WTC11 (cell line): ENCODE measurements at places on chromosomes 5 and 9. TPM values are rescaled to one million over a fixed set of nuclear protein-coding genes. Genes with fewer than 3 reads are reported as not detected.

BARHL1 gene
- 0.15 to 0.16 TPM in 2 of 3 replicates, not detected in the other for total RNA-seq

SLC45A2 gene
- not detected in 3 replicates for total RNA-seq

IRX2 gene
- 51.5 to 63.2 TPM (median 52.0 TPM) in 3 replicates for total RNA-seq

CCNI2 gene
- total RNA-seq = 1.1 to 1.7 TPM (median 1.6 TPM) in 3 replicates

ACER2 gene
- total RNA-seq = 8.1 to 9.5 TPM (median 8.8 TPM) in 3 replicates

- peaks cover 30% of the 10 kb centered on the region for H3K4me1 ChIP-seq
- H3K36me3 ChIP-seq = no peaks in the 10 kb centered on the region
- H3K27ac ChIP-seq = peak overlapping the region; percentile 49
- H3K27me3 ChIP-seq = no peaks in the 10 kb centered on the region
These were observed 84.0 kb downstream of the STK10 start for GRCh38 chr5:172104021-172104420.

- H3K4me1 ChIP-seq = peaks cover 24% of the 10 kb centered on the region
- H3K4me3 ChIP-seq = no peak overlapping the region
- H3K36me3 ChIP-seq = peaks cover 13% of the 10 kb centered on the region
- H3K27ac ChIP-seq = no peak overlapping the region
- peaks cover 6% of the 10 kb centered on the region; the same call in 1 of the 2 replicates for H3K27me3 ChIP-seq
These were observed 2.7 kb upstream of the PLGRKT start for GRCh38 chr9:5440426-5440825.

GRCh38 chr5:41856644-41857491 lies 13.4 kb downstream of the OXCT1 start:
- H3K4me3 ChIP-seq = no peak overlapping the region
- no peaks in the 10 kb centered on the region for H3K4me1 ChIP-seq
- no peak overlapping the region for H3K27ac ChIP-seq

DNA sequence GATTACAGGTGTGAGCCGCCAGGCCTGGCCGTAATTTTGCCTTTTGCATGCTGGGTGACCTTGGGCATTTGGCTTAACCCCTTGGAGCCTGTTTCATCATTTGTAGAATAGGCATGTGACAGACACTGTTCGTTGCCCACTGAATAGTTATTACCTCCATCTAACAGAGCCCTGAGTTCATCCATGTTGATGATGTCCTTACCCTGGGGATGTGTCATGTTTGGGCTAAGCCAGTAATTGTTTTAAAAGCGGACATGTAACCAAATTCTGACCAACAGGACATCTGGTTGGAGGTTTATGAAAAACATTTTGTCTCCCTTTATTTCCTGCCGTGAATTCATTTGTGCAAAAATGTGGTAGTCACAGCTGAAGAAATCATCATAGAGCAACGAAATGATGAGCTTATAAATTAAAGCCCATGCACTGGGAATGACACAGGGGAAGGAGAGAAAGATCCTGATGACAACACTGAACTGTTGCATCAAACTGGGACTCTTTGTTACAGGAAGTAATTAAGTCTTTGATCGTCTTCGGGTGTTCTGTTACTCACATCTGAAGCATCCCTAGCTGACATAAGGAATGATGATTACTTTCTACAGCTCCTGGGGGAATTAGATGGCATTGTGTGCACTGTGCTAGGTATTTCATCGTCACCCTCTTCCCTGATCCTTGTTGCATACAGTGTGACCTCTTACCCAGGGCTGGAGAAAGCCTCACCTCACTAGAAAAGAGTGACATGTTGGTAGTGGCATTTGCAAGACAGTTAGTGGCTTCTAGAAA lies 117.8 kb downstream of the FGF18 start:
- peaks cover 39% of the 10 kb centered on the region for H3K4me1 ChIP-seq
- peaks cover 6% of the 10 kb centered on the region; the same call in 1 of the 2 replicates for H3K27me3 ChIP-seq
- H3K4me3 ChIP-seq = no peak overlapping the region
- H3K36me3 ChIP-seq = no peaks in the 10 kb centered on the region
- H3K27ac ChIP-seq = no peak overlapping the region

DNA sequence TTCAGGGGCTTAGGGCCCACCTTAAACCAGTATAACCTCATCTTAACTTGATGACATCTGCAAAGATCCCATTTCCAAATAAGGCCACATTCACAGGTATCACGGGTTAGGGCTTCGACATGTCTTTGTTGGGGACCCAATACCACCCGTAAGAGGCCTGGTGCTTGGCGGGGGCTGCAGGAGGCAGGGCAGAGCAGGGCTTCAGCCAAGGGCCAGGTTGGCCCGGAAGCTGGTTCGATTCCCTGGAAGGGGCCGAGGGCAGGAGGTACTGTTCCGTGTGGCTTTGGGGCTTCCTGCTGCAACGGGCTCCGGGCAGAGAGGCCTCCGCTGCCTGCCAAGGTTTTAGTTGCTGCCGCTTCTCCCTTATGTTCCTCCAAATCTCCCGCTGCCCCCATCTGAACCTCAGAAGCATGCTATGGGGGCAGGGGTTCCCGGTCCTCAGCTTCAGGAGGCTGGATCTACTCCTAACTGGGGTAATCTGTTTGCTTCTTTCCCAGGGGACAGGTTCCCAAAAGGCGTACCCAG lies 29.8 kb downstream of the MED10 start:
- no peak for DNase-seq
- H3K27me3 ChIP-seq = peaks cover 4% of the 10 kb centered on the region
- no peaks in the 10 kb centered on the region for H3K36me3 ChIP-seq
- no peak overlapping the region for H3K27ac ChIP-seq
- H3K4me3 ChIP-seq = no peak overlapping the region
- H3K4me1 ChIP-seq = no peaks in the 10 kb centered on the region

DNA sequence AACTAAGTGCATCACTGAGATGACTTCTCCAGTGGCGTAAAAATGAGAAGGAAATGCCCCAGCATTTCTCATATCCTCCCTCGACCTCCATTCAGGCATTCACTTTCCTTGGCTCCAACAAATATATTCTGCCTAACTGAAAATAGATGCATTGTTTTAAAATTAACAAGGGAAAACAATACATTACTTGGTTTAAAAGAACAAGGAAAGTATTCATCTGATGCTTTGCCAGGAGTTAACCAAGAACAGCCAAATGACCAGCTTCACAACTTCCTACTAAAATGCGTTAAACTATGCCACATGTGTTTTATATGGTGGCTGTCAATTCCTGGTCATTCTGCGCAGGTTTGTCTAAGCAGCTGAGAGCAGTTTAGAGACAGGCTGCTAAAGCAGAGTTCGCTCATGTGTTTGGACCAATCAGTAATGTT lies 121.4 kb downstream of the GNAQ start:
- no peak overlapping the region for H3K27ac ChIP-seq
- H3K4me1 ChIP-seq = peaks cover 14% of the 10 kb centered on the region
- H3K27me3 ChIP-seq = no peaks in the 10 kb centered on the region
- peaks cover 3% of the 10 kb centered on the region; the same call in 1 of the 2 replicates for H3K36me3 ChIP-seq

GRCh38 chr5:54309691-54310432 lies 511 bp downstream of the ARL15 start:
- H3K27ac ChIP-seq = peak overlapping the region; percentile 93
- H3K36me3 ChIP-seq = no peaks in the 10 kb centered on the region
- peaks cover 20% of the 10 kb centered on the region for H3K27me3 ChIP-seq
- peaks cover 39% of the 10 kb centered on the region for H3K4me1 ChIP-seq
- DNase-seq = peak; percentile 61
- H3K4me3 ChIP-seq = peak overlapping the region; percentile 92
